ENCODE measurements at places on chromosomes 2 and 18.

DNA sequence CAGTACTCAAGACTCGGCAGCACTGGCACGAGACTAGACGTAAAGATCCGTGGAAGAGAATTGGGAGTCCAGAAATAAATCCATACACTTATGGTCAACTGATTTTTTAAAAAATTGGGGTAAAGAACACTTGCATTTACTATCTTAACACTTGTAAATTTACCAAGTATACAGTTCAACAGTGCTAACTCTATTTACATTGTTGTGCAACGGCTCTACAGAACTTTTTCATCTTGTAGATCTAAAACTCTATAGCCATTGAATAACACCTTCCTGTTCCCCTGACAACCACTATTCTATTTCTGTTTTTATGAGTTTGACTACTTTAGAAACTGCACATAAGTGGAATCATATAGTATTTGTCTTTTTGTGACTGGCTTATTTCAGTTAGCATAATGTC is 129.4 kb upstream of the SP3 start:
- no peak for DNase-seq

GRCh38 chr2:64837116-64837731 is 152.0 kb upstream of the SLC1A4 start:
- DNase-seq, result no peak

- no peak for DNase-seq
Observed at GRCh38 chr2:16194931-16195680, 254.8 kb downstream of the MYCN start.

DNA sequence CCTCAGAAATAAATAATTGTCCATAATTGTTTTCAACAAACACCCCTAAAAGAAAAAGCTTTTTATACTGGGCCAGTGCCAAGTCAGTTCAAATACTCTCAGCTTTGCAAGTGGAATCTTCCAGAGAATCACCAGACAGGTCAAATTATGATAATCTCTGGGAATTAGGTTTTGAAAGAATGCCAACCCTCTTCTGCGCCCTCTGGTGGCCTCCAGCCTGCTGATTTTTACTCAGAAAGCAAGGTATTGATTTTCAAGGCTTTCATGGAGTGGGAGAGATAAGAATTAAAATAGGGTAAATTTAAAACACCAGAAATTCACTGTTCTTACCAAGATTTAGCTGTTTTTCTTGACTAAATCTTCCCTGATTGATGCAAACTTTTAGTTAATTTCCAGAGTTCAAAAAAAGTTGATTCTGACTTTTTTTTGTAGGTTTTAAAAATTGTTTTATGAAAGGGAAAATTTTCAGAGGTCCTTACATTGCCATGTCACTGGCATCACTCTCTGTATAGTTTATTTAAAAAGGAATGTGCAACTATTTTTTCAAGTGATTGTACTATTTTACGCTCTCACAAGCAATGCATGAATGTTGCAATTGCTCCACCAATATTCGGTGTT is 282.9 kb upstream of the TNP1 start:
- DNase-seq, result no peak

DNA sequence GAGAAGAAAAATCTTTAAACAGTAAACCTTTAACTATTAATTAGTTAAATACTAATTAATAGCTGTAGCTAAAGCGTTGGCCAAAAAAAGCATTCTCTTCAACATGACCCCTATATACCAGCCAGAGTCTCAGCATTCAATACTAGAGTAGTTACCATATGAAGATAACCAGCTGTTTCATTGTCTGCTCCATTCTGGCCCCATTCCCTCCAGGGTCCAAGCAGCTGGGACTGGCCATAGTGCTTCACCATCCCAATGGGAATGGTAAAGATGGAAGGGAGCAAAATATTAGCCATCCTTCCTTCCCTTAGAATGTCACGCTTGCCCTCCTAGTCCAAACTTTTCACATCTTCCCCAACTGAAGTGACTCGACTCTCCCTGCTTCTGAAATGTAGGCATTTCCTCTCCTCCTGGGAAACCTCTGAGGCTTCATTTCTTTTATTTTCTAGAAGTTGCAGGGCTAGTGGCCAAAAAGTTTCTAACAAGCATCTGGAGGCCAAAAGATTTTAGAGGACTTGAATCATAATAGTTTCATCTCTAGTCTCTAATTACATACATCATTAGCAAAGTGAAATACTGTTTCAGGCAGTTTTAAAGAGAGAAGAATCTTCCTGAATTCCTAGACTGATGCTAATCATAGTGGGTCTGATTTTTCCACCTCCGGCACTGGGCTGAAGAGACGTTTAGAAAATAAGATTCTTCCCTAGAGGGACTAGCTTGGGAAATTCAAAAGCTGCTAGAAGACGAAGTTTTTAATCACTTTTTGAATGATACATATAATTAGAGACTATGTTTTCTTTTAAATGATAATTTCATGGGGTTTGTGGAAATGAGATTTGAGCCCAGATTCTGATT is 52.7 kb downstream of the CCDC68 start:
- no peak for DNase-seq

GRCh38 chr2:71045865-71046548 is 22.4 kb upstream of the NAGK start:
- DNase-seq, result no peak

GRCh38 chr18:36188916-36189315 is 1.6 kb downstream of the MOCOS start:
- no peak for DNase-seq

- DNase-seq, result no peak
Observed at GRCh38 chr2:20532634-20533437, 86.0 kb downstream of the RHOB start.

DNA sequence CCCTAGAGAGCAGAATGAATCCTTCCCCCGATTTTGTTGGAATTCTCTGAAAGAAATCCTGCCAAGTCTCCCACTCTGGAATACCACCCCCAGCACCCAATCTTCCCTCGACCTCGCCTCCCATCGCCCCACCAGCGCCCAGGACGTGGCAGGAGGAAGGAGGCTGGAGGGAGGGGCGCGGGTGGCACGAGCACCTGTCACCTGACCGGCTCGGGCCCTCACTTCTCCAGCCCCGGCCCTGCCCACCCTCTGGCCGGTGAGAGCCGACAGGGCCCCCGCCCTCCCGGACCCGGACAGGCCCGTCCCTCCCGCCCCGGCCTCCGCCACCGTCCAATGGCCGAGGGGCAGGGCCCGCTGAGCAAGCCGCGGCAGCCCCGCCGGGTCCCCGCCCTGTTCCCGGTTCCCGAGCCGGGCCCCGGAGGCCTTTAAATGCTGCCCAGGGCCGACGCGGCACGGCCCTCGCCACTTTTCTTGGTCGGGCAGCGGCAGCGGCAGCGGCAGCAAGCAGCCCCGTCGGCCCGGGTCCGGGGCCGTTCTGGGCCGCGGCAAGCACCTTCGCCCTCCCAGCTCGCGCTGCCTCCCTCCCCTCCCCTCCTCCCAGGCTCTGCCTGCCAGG is at the start of gene LGALSL:
Gene LGALSL (plus strand): TSS at position 393 of the 616 bp plus-strand sequence. CDS start 384 bp downstream, outside the sequence.
- DNase-seq, result peak; percentile 55

- no peak for DNase-seq
Observed at GRCh38 chr18:30556112-30556511, 486.4 kb downstream of the DSC3 start.

- no peak for DNase-seq
Observed at GRCh38 chr2:162874412-162874811, 35.8 kb upstream of the KCNH7 start.

- DNase-seq, result no peak
Observed at GRCh38 chr2:122707224-122707824, 951.9 kb downstream of the TSN start.

DNA sequence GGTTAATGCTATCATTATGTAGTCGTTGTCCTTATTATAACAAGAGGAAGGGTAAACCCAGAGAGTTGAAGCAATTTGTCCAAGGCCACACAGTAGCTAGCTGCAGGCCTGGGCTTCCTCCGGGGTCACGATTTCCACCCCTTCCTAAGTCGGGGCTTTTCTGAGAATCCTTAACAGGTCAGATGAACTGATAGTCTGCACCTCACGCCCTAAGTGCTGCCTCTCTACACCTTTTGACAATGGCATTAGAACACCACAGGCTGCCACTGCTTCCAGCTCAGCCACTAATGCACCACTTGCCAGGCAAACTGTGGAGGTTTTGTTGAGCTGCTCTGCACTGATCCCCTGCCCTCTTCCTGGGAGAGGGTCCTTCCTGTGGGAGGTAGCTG is 37.7 kb downstream of the FOSL2 start:
- no peak for DNase-seq

DNA sequence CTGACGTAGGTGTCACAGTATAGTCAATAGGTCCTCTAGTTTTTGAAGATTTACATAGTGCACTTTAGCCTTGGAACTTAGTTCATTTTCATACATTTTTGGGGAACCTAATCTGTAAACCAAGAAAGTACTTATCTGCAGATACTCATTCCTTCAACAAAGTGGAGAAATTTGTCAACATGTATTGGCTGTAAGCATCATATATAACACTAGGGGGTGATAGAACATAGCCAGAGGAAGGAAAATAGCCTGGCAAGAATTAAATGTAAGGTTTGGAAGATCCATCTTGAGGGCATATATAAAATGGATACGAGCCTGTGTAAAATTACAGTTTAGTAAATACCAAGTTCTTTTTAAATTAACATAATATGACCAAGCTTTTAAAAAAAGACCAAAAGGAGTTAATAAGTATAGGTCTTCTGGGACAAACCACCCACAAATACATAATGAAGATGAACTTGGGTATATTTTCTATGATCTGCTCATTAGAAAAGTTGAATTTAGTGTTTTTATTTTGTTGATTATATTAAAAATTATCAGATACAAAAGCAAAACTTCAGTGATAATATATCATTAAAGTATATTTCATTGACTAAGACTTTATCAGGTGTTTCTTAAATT is 18.2 kb downstream of the RPL37A start:
- DNase-seq, result peak; percentile 34

Data from midbrain (tissue), 1 donor.